ENCODE measurements at places on chromosomes 7 and 10.

- no peak for DNase-seq
- H3K4me1 ChIP-seq = no peaks in the 10 kb centered on the region
- no peaks in the 10 kb centered on the region for H3K27me3 ChIP-seq
- H3K36me3 ChIP-seq = no peaks in the 10 kb centered on the region
- no peak overlapping the region for H3K27ac ChIP-seq
Measured at GRCh38 chr10:109250152-109250551, 673.2 kb downstream of the XPNPEP1 start.

DNA sequence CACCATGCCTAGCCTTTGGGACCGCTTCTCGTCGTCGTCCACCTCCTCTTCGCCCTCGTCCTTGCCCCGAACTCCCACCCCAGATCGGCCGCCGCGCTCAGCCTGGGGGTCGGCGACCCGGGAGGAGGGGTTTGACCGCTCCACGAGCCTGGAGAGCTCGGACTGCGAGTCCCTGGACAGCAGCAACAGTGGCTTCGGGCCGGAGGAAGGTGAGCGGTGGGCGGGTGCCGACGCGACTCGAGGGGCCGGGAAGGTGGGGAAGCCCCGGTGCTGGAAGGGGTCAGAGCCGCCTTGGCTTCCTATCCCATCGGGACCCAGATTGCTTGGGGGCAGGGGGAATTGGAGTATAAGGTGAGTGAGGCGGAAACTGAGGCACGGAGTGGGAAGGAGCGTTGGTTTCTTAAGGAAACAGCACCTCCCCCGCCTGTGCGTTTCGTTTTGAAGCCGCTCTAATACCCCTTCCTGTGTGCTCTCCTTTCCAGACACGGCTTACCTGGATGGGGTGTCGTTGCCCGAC, 547 bp downstream of the DDIT4 start:
- peak overlapping the region; percentile 91 for H3K4me3 ChIP-seq
- no peaks in the 10 kb centered on the region for H3K36me3 ChIP-seq
- H3K27me3 ChIP-seq = no peaks in the 10 kb centered on the region
- peaks cover 24% of the 10 kb centered on the region for H3K4me1 ChIP-seq

GRCh38 chr10:102660888-102661657, 16.8 kb downstream of the TRIM8 start:
- no peak overlapping the region for H3K4me3 ChIP-seq
- no peaks in the 10 kb centered on the region for H3K27me3 ChIP-seq
- peaks cover 10% of the 10 kb centered on the region for H3K4me1 ChIP-seq
- DNase-seq = peak; percentile 31
- no peak overlapping the region for H3K27ac ChIP-seq
- peaks cover 14% of the 10 kb centered on the region for H3K36me3 ChIP-seq

- H3K27me3 ChIP-seq = no peaks in the 10 kb centered on the region
- no peak for DNase-seq
- no peaks in the 10 kb centered on the region for H3K36me3 ChIP-seq
- H3K27ac ChIP-seq = no peak overlapping the region
- H3K4me1 ChIP-seq = peaks cover 26% of the 10 kb centered on the region
Measured at GRCh38 chr10:113084031-113084430, 134.0 kb downstream of the TCF7L2 start.

GRCh38 chr10:23505797-23506465, 67.1 kb downstream of the OTUD1 start:
- no peaks in the 10 kb centered on the region for H3K36me3 ChIP-seq
- no peaks in the 10 kb centered on the region for H3K27me3 ChIP-seq
- no peaks in the 10 kb centered on the region for H3K4me1 ChIP-seq
- no peak for DNase-seq

GRCh38 chr7:5870311-5870710, 10.3 kb upstream of the OCM start:
- no peak overlapping the region for H3K27ac ChIP-seq
- no peaks in the 10 kb centered on the region for H3K36me3 ChIP-seq
- no peaks in the 10 kb centered on the region for H3K4me1 ChIP-seq
- H3K4me3 ChIP-seq = no peak overlapping the region
- H3K27me3 ChIP-seq = peaks cover 4% of the 10 kb centered on the region

DNA sequence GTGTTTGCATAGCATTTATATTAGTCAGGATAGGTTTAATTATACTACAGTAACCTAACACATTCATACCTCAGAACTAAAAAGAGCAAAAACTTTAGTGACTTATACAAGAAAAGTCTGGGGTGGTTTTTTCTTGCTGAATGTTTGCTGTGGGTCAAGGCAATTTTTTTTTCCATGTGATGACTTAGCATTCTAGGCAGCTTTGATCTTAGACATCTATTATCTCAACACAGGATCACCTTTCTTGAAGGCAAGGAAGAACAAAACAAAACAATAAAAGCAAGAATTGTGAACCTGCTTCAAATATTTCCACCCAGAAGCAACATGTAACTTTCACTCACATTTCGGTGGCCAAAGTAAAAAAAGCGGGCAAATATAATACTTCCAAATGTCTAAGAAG, 20.7 kb upstream of the CBLL1 start:
- DNase-seq = no peak
- no peaks in the 10 kb centered on the region for H3K36me3 ChIP-seq

DNA sequence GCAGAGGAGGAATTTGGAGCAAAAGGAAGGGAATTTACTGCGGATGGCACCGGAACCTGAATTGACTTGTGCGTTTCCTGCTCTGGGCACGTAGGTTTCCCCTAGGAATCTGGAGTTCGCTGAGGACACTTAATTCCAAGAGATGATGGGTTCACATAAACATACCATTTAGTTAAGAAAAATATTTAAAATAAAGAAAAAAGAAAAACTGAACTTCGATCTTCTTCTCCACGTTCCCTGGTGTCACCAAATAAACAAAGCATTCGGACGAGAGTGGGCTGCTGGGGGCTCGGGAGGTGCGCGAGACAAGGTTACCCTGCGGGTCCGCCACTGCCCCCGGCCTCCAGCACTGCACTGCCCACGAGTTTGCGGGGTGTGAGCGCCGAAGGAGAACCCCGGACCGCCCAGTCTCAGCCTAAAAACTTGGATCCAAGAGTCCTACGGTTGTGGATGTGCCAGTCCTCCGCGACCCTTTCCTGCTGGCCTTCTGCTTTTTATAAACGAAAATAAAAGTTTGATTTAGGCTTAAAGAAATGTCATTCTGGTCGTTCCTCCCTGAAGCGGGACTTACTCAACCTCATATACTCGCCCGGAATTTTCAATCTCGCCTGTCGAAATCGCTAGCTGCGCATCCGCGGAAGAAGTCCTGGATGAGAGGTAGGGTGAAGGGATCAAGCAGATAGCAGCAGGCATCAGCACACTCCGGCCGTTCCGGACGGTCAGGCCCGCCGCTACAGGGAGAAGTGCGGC, 30.3 kb downstream of the SKIDA1 start:
- peaks cover 3% of the 10 kb centered on the region for H3K27me3 ChIP-seq
- H3K27ac ChIP-seq = no peak overlapping the region
- peak overlapping the region; percentile 84 for H3K4me3 ChIP-seq
- H3K36me3 ChIP-seq = no peaks in the 10 kb centered on the region

DNA sequence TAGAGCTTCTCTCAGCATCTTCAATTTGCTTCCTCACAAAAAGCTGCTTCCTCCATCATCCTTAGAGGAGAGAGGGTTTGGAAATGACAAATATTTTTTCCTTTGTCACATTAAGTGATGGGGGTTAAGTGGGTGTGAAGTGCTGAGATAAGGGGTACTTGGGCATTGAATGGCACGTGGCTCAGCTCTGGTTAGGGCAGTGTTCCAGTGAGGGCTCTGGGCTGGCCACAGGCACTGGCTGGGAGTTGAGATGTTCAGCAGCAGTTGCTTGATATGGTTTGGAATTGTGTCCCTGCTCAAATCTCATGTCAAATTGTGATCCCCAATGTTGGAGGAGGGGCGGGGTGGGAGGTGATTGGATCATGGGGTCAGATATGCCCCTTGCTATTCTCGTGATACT, 33.7 kb upstream of the CHCHD3 start:
- H3K27me3 ChIP-seq = peaks cover 9% of the 10 kb centered on the region
- no peaks in the 10 kb centered on the region for H3K4me1 ChIP-seq
- no peaks in the 10 kb centered on the region for H3K36me3 ChIP-seq
- no peak overlapping the region for H3K4me3 ChIP-seq

DNA sequence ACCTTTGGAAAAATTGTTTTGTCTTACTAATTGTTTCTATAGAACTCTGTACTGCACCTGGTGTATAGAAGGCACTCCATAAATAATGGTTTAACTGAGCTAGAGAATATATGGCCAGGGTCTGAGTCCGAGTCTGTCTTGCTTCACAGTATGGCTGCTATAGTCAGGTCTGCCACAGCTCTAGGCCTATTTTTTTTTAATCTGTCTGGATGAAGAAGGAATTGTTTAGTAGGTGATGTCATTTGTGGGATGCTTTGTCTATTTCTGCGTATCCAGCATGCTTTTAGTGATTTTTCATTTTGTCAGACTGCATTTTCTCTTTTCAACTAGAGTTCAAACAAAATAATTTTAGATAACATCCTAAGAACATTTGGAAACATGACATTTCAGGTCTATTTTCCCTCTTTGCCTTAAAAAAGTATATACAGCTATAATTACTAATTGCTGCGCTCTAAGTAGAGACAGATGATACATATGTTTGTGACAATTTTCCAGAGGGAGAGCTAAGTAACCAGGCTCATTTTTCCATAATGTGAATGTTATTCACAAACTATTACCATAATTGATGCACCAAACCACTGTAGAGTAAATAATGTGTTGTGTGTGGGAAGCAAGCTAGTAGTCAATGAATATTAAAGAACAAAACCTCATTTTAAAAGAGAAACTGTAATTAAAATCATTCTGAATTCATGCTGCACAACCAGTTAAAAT, 361.7 kb downstream of the AUTS2 start:
- peak; percentile 36 for DNase-seq
- H3K36me3 ChIP-seq = no peaks in the 10 kb centered on the region
- H3K4me1 ChIP-seq = no peaks in the 10 kb centered on the region
- H3K4me3 ChIP-seq = no peak overlapping the region
- H3K27ac ChIP-seq = no peak overlapping the region

- H3K27me3 ChIP-seq = peaks cover 8% of the 10 kb centered on the region
- no peaks in the 10 kb centered on the region for H3K36me3 ChIP-seq
- no peaks in the 10 kb centered on the region for H3K4me1 ChIP-seq
- H3K4me3 ChIP-seq = no peak overlapping the region
Measured at GRCh38 chr10:113780681-113781250, 29.3 kb downstream of the PLEKHS1 start.

GRCh38 chr10:3226960-3227744, 54.6 kb upstream of the PITRM1 start:
- no peaks in the 10 kb centered on the region for H3K27me3 ChIP-seq
- peaks cover 26% of the 10 kb centered on the region for H3K4me1 ChIP-seq
- H3K27ac ChIP-seq = peak overlapping the region; percentile 94
- peak; percentile 90 for DNase-seq
- no peaks in the 10 kb centered on the region for H3K36me3 ChIP-seq

- no peak overlapping the region for H3K27ac ChIP-seq
- H3K27me3 ChIP-seq = no peaks in the 10 kb centered on the region
- DNase-seq = no peak
- no peaks in the 10 kb centered on the region for H3K36me3 ChIP-seq
- peaks cover 4% of the 10 kb centered on the region for H3K4me1 ChIP-seq
Measured at GRCh38 chr7:158809596-158809995, 19.7 kb downstream of the ESYT2 start.

GRCh38 chr10:21885940-21886339, 117.6 kb downstream of the DNAJC1 start:
- no peaks in the 10 kb centered on the region for H3K27me3 ChIP-seq
- no peaks in the 10 kb centered on the region for H3K36me3 ChIP-seq
- no peak for DNase-seq
- no peaks in the 10 kb centered on the region for H3K4me1 ChIP-seq
- no peak overlapping the region for H3K27ac ChIP-seq

GRCh38 chr10:126011995-126012394, 115.6 kb downstream of the FANK1 start:
- H3K36me3 ChIP-seq = peaks cover 19% of the 10 kb centered on the region
- peaks cover 25% of the 10 kb centered on the region for H3K4me1 ChIP-seq
- no peak for DNase-seq
- no peak overlapping the region for H3K27ac ChIP-seq

GRCh38 chr10:33309406-33309805, 25.1 kb downstream of the NRP1 start:
- no peak overlapping the region for H3K4me3 ChIP-seq
- no peak for DNase-seq
- no peak overlapping the region for H3K27ac ChIP-seq
- H3K4me1 ChIP-seq = peaks cover 4% of the 10 kb centered on the region

GRCh38 chr10:8404721-8405120, 350.2 kb downstream of the GATA3 start:
- H3K36me3 ChIP-seq = no peaks in the 10 kb centered on the region
- no peaks in the 10 kb centered on the region for H3K4me1 ChIP-seq
- peak; percentile 44 for DNase-seq
- H3K27me3 ChIP-seq = no peaks in the 10 kb centered on the region
- no peak overlapping the region for H3K4me3 ChIP-seq

DNA sequence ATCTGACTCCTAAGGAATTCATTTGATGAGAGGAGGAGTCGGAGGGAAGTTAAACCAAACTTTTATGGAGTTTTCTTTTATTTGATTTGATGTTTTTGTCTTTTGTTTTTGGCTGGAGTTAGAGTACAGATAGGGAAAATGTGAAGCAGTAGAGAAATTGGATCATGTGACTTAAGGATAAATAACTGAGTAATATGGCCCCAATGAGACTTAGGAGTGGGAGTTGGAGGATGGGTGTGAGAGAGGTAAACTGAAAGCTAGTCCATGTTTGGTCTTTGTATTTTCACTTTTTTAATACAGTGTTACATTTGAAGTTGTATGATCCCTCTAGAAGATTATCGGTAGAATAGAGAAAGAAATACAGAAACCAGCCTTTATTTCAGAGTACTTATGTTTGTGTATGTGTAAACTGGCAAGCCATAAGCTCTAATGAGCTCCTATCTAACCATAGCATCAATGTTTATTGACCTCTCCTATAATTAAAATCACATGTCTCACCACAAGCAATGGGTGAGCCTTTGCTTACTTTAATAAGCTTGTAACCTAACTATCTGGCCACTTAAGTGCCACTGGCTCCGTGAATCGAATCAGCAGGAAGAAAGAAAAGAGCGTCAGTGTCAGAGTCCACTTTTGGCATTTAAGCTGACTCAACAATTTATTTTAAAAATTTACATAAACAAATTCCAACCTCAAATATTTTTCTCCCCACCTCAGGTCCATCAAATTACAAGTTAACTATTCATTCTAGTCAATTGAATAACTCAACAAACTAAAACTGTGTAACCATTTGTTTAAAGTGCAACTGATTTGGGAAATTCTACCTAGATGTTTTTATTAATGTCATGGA, 113.8 kb downstream of the EPDR1 start:
- H3K27ac ChIP-seq = no peak overlapping the region
- H3K27me3 ChIP-seq = no peaks in the 10 kb centered on the region
- DNase-seq = peak; percentile 4

GRCh38 chr10:110181911-110182310, 25.5 kb upstream of the MXI1 start:
- no peaks in the 10 kb centered on the region for H3K36me3 ChIP-seq
- no peaks in the 10 kb centered on the region for H3K27me3 ChIP-seq
- H3K4me1 ChIP-seq = no peaks in the 10 kb centered on the region

DNA sequence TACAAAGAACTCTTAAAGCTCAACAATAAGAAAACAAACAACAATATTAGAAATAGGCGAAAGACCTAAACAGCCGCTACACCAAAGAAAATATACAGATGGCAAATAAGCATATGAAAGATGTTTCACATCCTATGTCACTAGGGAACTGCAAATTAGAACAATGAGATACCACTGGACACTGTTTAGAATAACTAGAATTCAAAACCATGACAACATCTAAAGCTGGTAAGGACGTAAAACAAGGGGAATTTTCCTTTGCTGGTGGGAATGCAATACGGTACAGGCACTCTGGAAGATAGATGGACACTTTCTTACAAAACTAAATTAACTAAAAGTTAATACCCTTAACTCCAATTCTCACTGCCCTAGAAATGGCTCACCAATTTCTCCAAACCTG, 44.5 kb downstream of the THSD7A start:
- H3K36me3 ChIP-seq = no peaks in the 10 kb centered on the region
- H3K4me1 ChIP-seq = peaks cover 15% of the 10 kb centered on the region
- H3K4me3 ChIP-seq = no peak overlapping the region
- H3K27ac ChIP-seq = no peak overlapping the region
- no peaks in the 10 kb centered on the region for H3K27me3 ChIP-seq
